ENCODE measurements at places on chromosomes 13 and 19. TPM values are rescaled to one million over a fixed set of nuclear protein-coding genes. Genes with fewer than 3 reads are reported as not detected.
A peak's percentile ranks its signal among the peaks of the same experiment; 100 is the strongest.

DNA sequence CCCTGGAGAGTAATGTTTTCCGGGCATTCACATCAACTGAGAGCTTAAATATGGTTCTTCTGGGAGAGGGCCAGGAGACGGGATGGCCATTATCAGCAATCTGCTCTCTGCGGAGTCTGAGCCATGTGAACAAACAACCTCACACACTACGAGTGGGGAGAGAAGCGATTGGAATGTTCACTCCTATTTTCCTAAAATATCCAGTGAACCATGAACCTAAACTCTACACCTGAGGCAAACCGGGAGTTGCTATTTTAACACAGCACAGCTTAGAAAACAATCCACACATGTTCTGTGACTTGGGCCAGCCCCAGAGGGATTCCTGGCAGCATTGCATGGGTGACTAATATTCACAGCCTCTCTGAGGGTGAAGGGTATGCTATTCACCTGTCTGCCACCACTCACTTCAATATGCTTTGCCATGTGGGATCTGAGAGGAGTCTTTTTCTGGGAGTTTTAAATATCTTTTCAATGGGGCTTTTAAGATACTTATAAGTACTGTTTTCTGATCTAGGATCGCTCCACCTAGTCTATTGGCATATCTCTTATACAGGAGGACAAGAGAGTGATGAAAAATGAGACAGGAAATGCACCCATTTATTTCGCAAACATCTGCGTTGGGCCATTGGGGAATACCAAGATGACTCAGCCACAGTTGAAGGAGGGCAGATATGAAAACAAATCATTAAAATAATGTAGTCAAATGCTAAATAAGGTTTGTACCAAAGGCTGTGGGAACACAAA lies 72.6 kb upstream of the SERP2 start:
- no peak for DNase-seq

DNA sequence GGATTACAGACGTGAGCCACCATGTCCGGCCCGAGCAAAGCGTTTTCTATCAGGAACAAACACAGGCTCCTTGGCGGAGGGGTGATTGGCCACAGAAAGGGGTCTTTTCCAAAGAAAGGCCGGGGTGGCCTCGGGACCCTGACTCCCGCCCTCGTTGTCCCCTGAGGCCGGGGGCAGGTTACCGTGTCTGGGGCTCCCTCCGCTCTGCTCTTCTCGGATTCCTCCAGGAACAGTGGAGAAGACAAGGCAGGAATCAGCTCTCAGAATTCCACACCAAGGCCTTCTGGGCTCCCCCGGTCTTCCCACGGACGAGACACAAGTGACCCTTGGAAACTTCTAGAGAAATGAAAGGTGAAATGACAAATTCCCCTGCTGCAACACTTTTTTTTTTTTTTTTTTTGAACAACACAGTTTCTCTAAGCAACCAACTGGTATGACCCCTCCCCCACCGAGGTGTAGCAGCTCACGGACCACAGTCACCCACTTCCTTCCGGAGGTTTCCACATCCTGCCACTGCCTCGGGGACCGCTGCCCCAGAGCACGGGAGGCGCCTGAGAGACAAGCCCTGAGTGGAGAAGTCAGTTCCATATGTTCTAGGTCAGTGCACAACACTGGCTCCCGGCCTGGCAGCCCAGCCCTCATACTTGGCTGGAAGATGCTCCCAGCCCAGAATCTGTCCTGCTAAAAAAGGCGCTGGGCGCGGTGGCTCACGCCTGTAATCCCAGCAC lies 11.0 kb downstream of the MOB3A start:
- peak; percentile 97 for DNase-seq

- DNase-seq: no peak
These were observed 3.3 kb downstream of the MLLT1 start for GRCh38 chr19:6276447-6276846.

- no peak for DNase-seq
These were observed 1662.6 kb upstream of the MIR17HG start for GRCh38 chr13:89684896-89685295.

- DNase-seq: no peak
These were observed 260.9 kb downstream of the COG6 start for GRCh38 chr13:39916330-39916729.

DNA sequence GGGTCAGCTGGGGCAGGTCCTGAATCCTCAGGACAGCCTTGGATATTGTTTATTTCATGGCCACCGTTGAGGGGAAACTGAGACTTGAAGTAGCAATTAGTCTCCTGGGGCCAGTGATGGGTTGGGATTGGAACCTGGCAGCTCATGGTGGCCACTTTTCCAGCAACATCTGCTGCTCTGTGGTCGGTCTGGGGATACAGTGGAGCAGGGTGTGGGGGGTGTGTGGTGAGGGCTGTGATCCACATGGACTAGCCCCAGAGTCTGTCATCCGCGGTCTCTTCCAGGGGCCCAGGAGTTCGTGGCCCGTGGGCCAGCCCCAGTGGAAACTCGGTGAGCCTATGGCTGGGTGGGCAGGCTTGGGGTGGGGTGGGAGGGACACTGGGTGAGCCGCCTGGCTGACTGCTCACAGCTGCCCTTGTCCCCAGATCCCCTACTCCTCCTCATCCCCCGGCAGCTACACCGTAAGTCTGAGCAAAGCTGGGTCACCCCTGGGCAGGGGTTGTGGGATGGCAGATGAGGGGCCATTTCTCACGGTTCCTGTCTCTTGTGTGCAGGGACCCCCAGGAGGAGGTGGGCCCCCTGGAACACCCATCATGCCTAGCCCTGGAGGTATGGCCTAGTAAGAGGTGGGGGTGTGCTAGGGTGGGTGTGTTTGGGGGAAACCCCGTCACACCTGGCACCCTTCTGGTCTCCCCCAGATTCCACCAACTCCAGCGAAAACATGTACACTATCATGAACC lies 5.5 kb downstream of the ISYNA1 start:
- DNase-seq: no peak

- DNase-seq: no peak
These were observed 4.7 kb upstream of the UBE2M start for GRCh38 chr19:58563034-58563573.

DNA sequence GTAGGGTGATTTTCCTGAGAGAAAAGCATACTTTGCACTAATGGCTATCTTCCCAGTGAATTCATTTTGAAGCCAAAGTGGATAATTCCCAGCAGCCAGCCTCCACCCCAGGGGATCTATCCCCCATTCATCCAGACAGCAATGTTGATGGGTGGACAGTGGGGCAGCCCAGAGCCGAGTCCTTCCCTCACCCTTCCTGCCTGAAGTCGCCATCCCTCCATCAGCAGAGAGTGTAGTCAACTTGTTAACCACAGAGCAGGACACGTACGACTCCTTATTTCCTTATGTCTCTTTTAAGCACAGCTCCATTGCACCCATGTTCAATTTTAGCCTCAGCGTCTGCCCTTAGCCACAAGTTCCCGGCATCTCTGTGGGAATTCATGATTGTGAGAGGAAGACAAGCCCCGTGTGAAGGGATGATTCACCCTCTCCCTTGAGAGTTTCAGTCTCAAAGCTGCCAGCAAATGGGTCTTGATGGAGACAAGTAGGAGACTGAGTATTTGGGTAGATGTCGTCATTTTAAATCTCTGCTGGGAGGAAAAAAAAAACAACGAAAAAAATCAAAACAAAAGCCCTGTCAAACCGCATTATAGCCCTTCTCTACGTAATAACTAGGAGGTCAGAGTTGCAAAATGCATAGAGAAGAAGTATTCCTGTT lies 58.3 kb upstream of the MEDAG start:
- no peak for DNase-seq

DNA sequence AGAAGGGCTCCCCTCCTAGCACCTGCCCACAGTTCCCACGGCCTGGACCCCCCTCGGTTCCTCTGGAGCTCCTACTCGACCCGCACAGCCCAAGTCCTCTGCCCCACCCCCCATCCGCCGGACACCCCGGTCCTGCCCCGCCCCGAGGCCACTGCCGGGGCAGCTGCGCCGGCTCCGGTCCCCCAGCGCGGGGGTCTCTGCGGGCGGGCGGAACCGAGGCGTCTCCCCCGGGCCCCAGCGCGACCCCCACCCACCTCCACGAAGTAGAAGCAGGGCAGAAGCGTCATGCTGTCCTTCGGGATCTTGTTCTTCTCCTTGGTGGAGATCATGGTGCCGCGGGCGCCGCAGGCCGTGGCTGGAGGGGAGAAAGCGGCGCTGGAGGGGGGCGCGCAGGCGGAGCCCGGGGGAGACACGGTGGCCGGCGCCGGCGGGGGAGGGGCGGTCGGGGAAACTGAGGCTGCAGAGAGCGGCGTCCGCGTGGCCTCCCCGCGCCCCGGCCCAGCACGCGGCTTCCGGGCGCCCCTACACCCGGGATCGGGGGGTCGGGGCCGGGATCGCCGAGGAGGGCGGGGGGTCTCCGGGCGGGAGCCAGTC lies 427 bp downstream of the PLPPR3 start:
- no peak for DNase-seq

GRCh38 chr13:86464193-86464592 lies 665.0 kb upstream of the SLITRK6 start:
- no peak for DNase-seq

DNA sequence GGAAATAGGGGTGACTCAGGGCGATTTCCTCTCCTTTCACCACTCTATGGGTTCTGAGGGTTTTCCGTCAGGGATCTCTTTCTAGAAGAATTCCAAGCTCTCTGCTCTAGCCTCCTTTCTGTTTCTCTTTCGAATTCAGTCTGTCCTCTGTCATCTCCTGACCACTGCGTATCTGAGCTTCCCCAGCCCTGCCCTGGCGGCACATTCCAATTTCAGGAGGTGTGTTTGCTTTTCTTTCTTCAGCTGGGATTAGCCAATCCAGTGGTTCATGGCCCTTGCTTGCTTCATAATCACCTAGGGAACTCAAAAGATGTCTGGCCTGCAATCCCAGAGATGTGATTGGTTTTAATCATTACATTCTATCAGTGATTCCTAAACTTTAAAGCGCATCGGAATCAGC lies 9.4 kb downstream of the IFNL2 start:
- DNase-seq: no peak

- DNase-seq: peak; percentile 69
These were observed 767 bp upstream of the GPR18 start for GRCh38 chr13:99258946-99259345.

- no peak for DNase-seq
These were observed 34.6 kb downstream of the PDCD5 start for GRCh38 chr19:32615569-32615968.

DNA sequence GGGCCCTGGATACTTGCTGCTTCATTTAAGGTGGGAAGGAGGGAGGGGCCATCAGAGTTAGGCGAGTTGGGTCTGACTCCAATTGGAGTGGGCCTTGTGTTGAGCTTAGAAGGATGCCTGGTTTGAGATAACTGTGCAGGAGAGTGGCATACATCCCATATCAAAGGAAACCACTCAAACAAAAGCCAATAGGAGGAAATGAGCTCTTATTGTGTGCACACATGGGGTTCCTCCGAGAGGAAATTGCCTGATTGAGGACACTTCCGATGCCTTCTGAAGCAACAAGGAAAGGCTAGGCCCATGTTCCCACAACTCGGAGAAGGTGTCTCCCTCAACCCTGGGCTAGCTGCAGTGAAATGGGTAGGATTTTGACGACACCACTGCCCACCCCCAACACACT lies 19.6 kb downstream of the MBNL2 start:
- no peak for DNase-seq

GRCh38 chr19:10625003-10625761 lies at the start of gene SLC44A2:
Gene SLC44A2, plus strand, starts transcription at chr19:10625553. Its CDS starts 81 bp downstream, at chr19:10625634.
- DNase-seq: no peak

DNA sequence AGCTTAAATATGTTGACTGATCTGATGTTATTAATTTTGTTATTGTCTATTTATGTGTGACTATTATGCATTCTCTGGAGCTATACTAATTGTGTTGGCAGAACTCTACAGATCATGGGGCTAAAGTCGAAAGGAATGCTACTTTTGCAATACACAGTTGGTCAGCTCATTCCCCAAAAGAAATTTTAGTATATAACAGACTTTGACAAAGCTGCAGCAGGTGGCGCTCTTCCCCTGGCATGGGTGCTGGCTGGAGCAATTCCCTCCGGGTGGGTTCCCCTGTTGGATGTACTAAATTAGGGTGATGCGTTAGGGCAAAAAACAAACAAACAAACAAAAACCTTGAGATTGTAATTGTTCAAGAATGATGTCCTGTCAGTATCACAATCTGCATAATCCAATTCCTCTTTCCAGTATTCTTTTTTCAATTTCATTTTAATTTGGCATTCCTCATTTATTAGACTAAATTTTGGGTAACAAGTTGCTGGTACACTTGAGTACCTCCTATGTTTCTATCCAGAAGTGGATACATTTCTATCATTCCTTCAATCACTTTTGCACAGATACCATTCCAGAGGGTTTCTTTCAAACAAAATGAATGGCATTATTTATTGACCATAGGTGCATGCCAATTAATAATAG lies 322.8 kb upstream of the EDNRB start:
- no peak for DNase-seq

GRCh38 chr19:47351548-47351947 lies 2.4 kb downstream of the DHX34 start:
- DNase-seq: no peak

GRCh38 chr13:49925881-49926418 lies 10.2 kb downstream of the SPRYD7 start:
- no peak for DNase-seq

- DNase-seq: no peak
These were observed 5.6 kb upstream of the ZNF331 start for GRCh38 chr19:53532362-53532761.

- DNase-seq: no peak
These were observed 409.0 kb downstream of the GPC6 start for GRCh38 chr13:93635616-93636032.

Gene ARRDC5
- total RNA-seq: 6.2 TPM

Gene CC2D1A
- total RNA-seq: 17.5 TPM

Gene PPP1R13L
- 2.7 TPM for total RNA-seq

Gene SIAH3
- 0.54 TPM for total RNA-seq

Gene FGF22
- total RNA-seq: under 0.01 TPM

Gene CYP4F8
- total RNA-seq: under 0.01 TPM

Gene PALM
- total RNA-seq: 15.6 TPM

Gene DMKN
- total RNA-seq: 1.6 TPM

Gene C19orf38
- total RNA-seq: 31.0 TPM

Gene ARGLU1
- total RNA-seq: 64.6 TPM

Gene KIR2DL4
- total RNA-seq: under 0.01 TPM

Gene ACP5
- 18.0 TPM for total RNA-seq

Gene ZNF155
- total RNA-seq: 2.2 TPM

Gene F2RL3
- 2.4 TPM for total RNA-seq

Gene GRIN3B
- total RNA-seq: 0.81 TPM

Gene KIR3DL2
- under 0.01 TPM for total RNA-seq

Gene LAIR2
- total RNA-seq: not detected

Gene SSC5D
- 0.27 TPM for total RNA-seq

Gene ACER1
- total RNA-seq: under 0.01 TPM

Gene DACH1
- 16.4 TPM for total RNA-seq
